ENCODE measurements at places on chromosomes 7 and 10. TPM values are rescaled to one million over a fixed set of nuclear protein-coding genes. Genes with fewer than 3 reads are reported as not detected.

GRCh38 chr10:111187096-111187495 is 110.3 kb downstream of the ADRA2A start:
- DNase-seq = no peak

DNA sequence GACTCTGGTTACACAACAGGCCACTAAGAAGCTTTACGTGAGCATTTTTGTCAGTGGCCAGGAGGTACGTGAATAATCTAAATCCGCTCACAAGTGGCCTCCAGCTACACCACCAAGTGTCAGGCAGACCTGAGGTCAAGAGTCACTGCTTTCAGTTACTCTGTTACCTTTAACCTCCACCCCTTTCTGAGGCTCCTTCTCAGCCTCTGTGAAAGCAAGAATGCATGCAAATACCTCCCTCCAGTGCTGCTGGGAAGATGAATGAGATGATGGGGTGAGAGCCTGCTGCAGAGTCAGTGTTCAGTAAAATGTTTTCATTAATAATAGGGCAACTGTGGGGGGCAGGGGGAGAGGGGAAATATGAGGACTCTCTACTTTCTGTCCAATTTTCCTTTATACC is 11.2 kb downstream of the DDC start:
- no peak for DNase-seq

GRCh38 chr7:93279541-93279940 is 47.4 kb downstream of the VPS50 start:
- DNase-seq = no peak

DNA sequence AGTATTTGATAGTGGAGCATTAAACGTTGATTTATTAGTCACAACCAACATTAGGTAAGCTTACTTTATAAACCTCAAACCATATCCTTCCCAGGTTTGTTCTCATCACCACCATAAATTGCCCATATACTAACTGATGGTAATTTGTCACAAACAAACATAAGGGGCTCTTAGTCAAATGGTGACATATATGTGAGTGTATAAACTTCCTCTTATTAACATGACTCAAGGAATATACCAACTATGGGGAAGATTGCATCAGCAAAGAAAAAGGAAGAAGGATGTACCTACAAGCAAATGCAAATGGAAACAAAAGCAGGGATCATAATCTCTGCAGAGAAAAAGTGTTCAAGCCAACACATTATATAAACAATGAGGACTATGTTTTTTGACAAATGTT is 418.2 kb upstream of the AKR1E2 start:
- no peak for DNase-seq

- no peak for DNase-seq
Observed at GRCh38 chr7:90345595-90346335, 751 bp upstream of the GTPBP10 start.

- DNase-seq = no peak
Observed at GRCh38 chr7:43664681-43665080, 64.6 kb downstream of the COA1 start.

GRCh38 chr10:63171926-63172325 is 38.8 kb downstream of the NRBF2 start:
- DNase-seq = no peak

TFR2 gene
- total RNA-seq = 0.91 TPM

CYP2C18 gene
- 2.1 TPM for total RNA-seq

ZNF467 gene
- 41.2 TPM for total RNA-seq
